Endothelial cell (in vitro differentiated cells): ENCODE measurements at places on chromosomes 5 and 9. TPM values are rescaled to one million over a fixed set of nuclear protein-coding genes. Genes with fewer than 3 reads are reported as not detected.

DNA sequence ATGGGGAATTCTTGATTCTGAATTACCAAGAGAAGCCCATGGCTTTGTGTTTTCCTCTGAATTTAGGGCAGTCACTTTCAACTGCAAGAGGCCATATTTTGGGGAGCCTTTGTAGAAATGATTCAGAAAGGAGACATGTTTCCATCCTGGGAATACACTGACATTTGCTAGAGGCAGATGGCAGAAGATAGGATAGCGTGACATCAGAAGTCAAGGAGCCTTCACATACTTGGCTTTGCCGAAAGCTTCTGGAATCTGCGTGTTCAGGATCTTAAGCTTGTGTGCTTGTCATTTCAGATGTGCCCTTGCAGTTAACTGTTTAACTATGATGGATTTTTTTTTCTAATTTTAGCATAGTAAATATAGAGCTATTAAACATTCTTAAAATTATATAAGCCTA, 296.2 kb downstream of the ARHGEF28 start:
- no peaks in the 10 kb centered on the region for H3K4me1 ChIP-seq
- no peak overlapping the region for H3K27ac ChIP-seq
- no peak overlapping the region for H3K4me3 ChIP-seq
- no peak for DNase-seq

GRCh38 chr9:137042751-137043727, 2.9 kb downstream of the NPDC1 start:
- H3K36me3 ChIP-seq = no peaks in the 10 kb centered on the region
- no peak overlapping the region for H3K27ac ChIP-seq
- no peak for DNase-seq
- H3K27me3 ChIP-seq = peaks cover 3% of the 10 kb centered on the region
- H3K4me1 ChIP-seq = peaks cover 4% of the 10 kb centered on the region
- no peak overlapping the region for H3K4me3 ChIP-seq

- peaks cover 2% of the 10 kb centered on the region for H3K27me3 ChIP-seq
- DNase-seq = no peak
- no peak overlapping the region for H3K4me3 ChIP-seq
- no peaks in the 10 kb centered on the region for H3K36me3 ChIP-seq
- H3K4me1 ChIP-seq = no peaks in the 10 kb centered on the region
These were observed 163.0 kb downstream of the SPOCK1 start for GRCh38 chr5:137336161-137336560.

- DNase-seq = no peak
- peaks cover 35% of the 10 kb centered on the region for H3K4me1 ChIP-seq
- H3K27ac ChIP-seq = peak overlapping the region; percentile 91
- H3K4me3 ChIP-seq = no peak overlapping the region
- no peaks in the 10 kb centered on the region for H3K36me3 ChIP-seq
These were observed 220.0 kb downstream of the CDH18 start for GRCh38 chr5:19767987-19768386.

DNA sequence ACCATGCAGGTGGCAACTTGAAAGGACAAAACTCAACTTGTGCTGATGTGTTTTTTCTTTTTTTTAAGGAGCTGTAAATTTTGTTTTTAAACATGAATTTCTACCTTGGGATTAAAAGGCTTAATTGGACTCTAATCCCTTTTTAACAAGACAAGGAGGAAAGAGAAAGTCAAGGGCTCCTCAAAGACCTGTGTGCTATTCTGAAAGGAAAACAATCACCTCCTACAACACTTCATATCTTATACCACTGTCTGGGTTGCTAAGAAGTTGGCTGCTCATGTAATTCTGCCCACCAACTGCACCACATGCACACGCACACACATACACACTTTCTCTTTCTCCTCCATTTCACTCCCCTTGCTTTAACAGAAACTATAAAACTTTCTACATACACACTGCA, 78.6 kb downstream of the SH3RF2 start:
- no peaks in the 10 kb centered on the region for H3K36me3 ChIP-seq
- peaks cover 8% of the 10 kb centered on the region for H3K27me3 ChIP-seq
- DNase-seq = no peak
- no peak overlapping the region for H3K27ac ChIP-seq
- no peak overlapping the region for H3K4me3 ChIP-seq

DNA sequence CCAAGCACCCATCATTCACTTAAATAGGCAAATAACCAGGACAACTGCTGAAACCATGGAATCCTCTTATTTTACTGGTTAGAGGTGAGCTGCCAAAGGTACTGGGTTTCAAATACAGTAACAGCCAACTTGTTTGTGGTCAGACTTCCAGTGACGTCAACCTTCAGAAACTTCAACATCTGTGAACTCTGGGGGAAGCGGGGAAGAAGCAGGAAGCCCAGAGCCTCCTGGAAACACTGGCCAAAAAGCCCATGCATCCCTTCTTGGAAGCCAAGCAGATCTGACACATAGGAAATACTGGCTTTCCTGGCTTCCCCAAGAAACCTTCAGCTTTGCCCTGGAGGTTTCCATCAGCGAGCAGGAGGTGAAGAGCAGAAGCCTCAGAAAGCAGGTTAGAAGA, 4.9 kb upstream of the FRRS1L start:
- no peak overlapping the region for H3K4me3 ChIP-seq
- no peaks in the 10 kb centered on the region for H3K36me3 ChIP-seq
- no peak for DNase-seq
- peaks cover 7% of the 10 kb centered on the region for H3K4me1 ChIP-seq

DNA sequence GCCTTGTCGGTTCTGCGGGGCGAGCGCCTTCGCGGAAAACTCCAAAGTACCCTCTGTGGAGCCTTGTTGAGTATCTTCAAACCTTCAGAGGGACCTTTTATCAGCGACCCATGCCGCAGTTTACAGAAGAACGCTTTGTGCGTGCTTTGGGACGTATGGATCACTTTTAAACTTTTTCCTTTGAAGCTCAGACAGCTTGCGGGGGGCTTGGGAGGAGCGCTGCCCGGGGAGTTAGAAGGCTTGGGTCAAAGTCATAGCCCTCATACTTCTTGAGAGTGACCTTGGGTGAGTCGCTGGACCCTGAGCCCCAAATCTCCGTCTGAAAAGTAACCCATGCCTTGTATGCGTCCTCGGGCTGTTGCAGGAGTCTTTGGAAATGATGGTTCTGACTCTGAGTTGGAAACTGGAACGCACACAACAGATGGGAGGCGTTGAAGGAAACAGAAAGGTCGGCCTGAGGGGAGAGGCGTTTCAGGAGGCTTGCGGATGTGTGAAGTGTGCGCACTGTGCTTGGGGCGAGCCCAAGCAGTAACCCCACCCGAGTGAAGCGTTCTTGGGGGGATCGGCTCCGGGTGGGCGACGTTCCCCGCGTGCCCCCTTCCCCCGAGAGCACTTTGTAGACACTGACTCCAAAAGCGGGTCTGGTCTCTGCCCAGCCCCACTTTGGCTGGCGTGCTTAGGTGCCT, 661 bp upstream of the SLC25A51 start:
- H3K4me3 ChIP-seq = peak overlapping the region; percentile 96
- H3K36me3 ChIP-seq = no peaks in the 10 kb centered on the region

DNA sequence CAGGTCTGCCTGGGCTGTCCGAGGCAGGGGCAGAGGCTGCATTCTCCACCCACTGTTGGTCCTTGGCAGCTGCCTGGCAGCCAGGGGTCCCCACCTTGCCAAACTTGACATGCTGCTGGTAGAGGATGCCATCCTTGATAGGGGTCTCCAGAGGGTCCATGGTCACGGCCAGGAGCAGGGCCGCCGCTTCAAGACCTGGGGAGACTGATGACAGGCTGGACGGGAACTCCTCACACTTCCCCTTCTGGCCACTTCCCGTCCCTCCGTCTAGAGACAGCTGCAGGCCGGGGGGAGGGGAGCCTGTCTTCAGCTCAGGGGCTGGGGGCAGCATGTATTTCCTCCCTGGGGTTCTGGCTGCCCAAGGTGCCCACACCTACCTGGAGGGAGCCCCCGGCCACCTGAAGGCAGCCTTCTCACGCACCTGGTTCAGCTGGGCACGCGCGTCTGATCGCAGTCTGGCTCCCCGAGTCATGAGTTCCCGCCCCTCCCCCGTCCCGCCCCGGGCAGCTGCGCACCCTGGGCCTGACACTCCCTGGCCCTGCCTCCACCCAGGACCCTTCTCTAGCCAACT, at the start of gene DOK3:
Gene DOK3, minus strand, starts transcription at position 446 of the 571 bp plus-strand sequence. Its CDS starts 286 bp downstream, at position 160.
- peaks cover 17% of the 10 kb centered on the region for H3K27me3 ChIP-seq
- H3K36me3 ChIP-seq = peaks cover 38% of the 10 kb centered on the region
- peak within 1 kb of the TSS; percentile 93 for H3K27ac ChIP-seq
- H3K4me1 ChIP-seq = peaks cover 29% of the 10 kb centered on the region

DNA sequence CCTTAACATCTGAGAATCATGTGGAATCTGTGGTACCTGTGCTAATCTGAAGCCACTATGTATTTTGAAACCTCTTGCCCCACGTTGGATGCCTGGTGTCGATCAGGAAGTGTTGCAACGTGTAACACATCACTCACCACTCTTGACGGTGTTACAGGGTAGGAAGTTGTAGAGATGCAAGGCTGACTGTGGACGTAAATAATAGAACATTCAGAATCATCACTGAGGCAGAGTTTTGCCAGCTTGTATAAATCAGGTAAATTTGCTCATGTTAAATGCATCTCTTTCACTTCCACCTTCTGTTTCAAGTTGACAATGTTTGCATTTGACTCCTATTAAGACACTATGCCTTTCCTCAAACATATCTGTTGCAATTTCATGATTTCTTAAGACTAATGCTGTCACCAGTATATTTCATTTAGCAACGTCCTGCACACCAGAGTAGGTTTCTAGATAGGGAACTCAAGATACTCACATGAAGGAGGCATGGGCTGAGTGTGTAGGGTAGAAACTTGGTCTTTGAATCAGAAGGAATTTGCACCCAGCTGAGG, 38.1 kb downstream of the BASP1 start:
- H3K36me3 ChIP-seq = no peaks in the 10 kb centered on the region
- H3K27me3 ChIP-seq = peaks cover 2% of the 10 kb centered on the region
- no peak overlapping the region for H3K27ac ChIP-seq
- H3K4me1 ChIP-seq = peaks cover 2% of the 10 kb centered on the region

DNA sequence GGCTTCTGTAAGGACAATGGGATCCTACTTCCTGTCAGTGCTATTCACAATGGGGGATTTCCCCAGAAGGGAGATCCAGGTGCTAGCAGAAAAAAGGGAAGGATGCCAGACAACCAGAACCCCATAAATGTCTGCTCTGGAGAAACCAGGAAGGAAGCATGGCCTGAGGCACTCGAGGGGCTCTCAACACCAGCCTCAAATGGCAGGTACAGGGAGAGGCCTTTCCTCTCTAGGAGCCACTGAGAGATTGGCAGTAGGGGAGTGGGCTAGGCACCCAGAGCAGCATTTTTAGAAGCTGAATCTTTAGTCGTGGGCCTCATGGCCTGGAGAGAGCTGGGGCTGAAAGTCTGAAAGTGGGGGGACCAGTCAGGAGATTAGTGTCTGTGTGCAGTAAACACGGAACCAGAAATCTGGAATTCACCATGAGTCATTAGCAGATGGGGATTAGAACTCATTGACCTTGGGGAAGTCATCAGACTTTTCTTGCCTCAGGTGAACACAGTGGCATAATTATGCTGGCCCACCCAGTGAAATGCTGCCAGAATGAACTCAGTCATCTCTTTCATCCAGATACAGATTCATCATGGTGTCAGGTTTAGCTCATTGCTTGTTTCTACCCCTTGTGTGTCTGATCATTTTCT, 28.3 kb downstream of the ARHGEF28 start:
- no peak for DNase-seq
- H3K4me3 ChIP-seq = no peak overlapping the region
- peaks cover 4% of the 10 kb centered on the region for H3K4me1 ChIP-seq
- no peak overlapping the region for H3K27ac ChIP-seq
- H3K36me3 ChIP-seq = no peaks in the 10 kb centered on the region

GRCh38 chr9:36316611-36317317, 58.5 kb upstream of the GNE start:
- no peak for DNase-seq
- H3K36me3 ChIP-seq = no peaks in the 10 kb centered on the region
- H3K4me1 ChIP-seq = peaks cover 2% of the 10 kb centered on the region
- H3K27ac ChIP-seq = no peak overlapping the region
- H3K4me3 ChIP-seq = no peak overlapping the region
- H3K27me3 ChIP-seq = peaks cover 1% of the 10 kb centered on the region

GRCh38 chr5:56388229-56388985, 155.3 kb upstream of the ANKRD55 start:
- H3K4me3 ChIP-seq = no peak overlapping the region
- DNase-seq = no peak
- no peaks in the 10 kb centered on the region for H3K36me3 ChIP-seq
- no peaks in the 10 kb centered on the region for H3K4me1 ChIP-seq

GRCh38 chr5:56640763-56641406, 174.5 kb upstream of the MAP3K1 start:
- H3K4me3 ChIP-seq = no peak overlapping the region
- H3K36me3 ChIP-seq = no peaks in the 10 kb centered on the region
- H3K27me3 ChIP-seq = no peaks in the 10 kb centered on the region
- H3K27ac ChIP-seq = no peak overlapping the region
- no peak for DNase-seq

DNA sequence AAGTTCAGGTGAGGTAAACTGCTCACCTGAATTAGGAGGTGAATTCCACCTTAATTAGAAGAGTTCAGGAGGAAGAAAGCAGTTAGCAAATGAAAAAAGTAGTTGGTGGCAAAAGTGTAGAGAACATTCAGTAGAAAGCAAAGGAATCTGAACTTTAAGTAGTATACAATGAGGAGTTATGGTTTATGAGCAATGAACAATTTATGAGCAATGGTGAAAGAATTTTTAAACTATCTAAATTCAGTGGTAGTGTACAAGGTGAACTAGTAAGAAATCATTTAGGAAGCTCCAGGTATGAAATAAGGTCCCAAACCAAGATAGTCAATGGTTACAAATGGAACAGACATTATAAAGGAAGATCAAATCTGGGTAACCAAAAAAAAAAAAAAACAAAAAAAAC, 3.1 kb downstream of the CETN3 start:
- H3K4me1 ChIP-seq = no peaks in the 10 kb centered on the region
- H3K36me3 ChIP-seq = no peaks in the 10 kb centered on the region
- H3K27ac ChIP-seq = peak overlapping the region; percentile 38
- DNase-seq = no peak
- no peak overlapping the region for H3K4me3 ChIP-seq

DNA sequence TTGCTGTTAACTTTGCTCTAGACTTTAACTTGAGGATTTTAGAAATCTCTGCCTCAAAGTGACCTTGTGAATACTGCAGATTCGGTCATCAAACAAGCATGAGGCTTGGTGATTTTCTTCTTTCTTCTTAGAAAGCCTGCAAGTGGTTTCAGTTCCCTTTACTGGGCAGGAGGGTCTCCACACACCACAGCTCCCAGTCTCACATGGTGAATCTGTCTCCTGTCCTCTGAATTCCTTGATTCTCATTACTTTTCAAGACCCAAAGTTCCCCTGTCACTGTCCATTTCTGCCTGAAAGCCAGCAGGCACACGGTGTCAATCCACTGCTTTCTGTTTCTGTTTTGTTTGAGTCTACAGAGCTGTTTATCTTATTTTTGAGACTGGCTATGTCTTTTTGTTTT, 14.1 kb downstream of the HSPB3 start:
- DNase-seq = no peak
- no peak overlapping the region for H3K4me3 ChIP-seq
- no peak overlapping the region for H3K27ac ChIP-seq
- H3K4me1 ChIP-seq = no peaks in the 10 kb centered on the region

The TMEM232 gene
- total RNA-seq = 3.1 TPM

The PPIC gene
- total RNA-seq = 25.6 TPM

The SERF1A gene
- total RNA-seq = 27.5 TPM

The SLC1A1 gene
- 2.2 TPM for total RNA-seq

The FYB1 gene
- total RNA-seq = 0.31 TPM

The BARHL1 gene
- total RNA-seq = 2.4 TPM

The PCDHB5 gene
- 7.8 TPM for total RNA-seq

The PCDHGB5 gene
- total RNA-seq = 5.5 TPM

The PHPT1 gene
- total RNA-seq = 134 TPM

The RPS14 gene
- total RNA-seq = 2,784 TPM

The GRIN1 gene
- total RNA-seq = not detected

The MARCOL gene
- not detected for total RNA-seq

The C1QTNF3 gene
- total RNA-seq = 2.1 TPM
